BJ (cell line): ENCODE measurements at places on chromosomes 16 and 17.

DNA sequence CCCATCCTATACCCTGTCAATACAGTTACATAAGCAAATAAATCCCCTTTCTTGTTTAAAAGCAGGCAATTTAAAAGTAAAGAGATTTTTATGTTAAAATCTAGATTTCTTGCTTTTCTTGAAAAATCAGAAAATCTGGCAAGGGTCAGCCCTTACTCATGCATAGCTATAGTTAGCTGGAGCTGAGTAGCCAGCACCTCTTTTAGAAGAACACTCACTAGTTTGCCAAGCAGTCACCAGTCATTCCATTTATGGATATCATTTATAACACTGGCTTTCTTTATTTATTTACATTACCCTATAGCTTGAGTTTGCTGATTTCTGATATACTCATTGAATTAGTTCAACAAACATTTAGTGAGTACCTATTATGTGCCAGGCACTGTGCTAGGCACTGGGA, 45.7 kb downstream of the NXPH3 start:
- DNase-seq = no peak

DNA sequence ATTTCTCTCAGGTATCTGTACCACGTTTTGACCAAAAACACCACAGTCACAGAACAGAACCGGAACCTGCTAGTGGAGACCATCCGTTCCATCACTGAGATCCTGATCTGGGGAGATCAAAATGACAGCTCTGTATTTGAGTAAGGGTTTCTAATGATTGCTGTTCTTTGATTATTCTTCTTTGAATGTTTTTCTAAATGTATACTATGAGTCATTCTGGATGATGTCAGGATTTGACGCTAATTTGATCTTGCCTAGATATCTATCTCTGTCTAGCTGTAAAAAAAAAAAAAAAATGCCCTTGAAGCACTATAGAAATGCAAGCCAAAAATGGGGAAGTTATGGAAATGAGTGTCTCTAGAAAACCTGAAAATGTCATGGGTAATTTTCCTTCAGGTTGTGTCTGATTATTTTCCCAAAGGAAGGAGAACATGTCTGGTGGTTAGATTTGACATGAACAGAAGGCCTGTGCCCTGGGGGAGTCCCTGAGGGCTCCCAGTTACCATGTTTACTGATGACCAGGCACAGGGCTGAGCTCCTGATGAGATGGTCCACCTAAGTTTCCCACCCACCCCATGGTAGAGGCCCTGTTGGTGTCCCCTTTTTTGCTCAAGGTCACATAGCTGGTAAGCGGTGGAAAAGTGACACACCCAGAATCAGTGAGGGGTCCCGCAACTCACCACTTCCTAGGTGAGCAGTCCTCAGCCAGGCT, 13.6 kb downstream of the CLEC16A start:
- DNase-seq = no peak

- no peak for DNase-seq
Observed at GRCh38 chr17:77880711-77881450, 77.6 kb upstream of the TNRC6C start.

DNA sequence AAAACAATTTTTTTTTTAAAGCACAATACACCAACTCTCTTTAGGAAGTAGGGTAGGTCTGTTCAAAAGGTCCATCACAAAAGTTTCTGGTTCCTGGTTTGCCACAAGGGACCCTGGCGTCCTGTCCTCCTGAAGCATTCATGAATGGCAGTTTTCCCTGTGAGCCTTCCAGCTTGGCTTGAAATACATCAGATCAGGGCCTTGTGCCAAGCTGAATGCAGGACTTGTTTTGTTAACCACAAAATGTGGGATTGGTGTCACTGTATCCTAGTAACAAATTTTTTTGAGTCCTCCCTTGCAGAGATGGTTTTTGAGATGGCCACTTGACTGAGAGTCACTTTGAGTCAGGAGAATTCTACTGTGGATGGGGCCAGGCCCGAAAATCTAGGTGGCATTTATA, 3.9 kb downstream of the GNAO1 start:
- no peak for DNase-seq

DNA sequence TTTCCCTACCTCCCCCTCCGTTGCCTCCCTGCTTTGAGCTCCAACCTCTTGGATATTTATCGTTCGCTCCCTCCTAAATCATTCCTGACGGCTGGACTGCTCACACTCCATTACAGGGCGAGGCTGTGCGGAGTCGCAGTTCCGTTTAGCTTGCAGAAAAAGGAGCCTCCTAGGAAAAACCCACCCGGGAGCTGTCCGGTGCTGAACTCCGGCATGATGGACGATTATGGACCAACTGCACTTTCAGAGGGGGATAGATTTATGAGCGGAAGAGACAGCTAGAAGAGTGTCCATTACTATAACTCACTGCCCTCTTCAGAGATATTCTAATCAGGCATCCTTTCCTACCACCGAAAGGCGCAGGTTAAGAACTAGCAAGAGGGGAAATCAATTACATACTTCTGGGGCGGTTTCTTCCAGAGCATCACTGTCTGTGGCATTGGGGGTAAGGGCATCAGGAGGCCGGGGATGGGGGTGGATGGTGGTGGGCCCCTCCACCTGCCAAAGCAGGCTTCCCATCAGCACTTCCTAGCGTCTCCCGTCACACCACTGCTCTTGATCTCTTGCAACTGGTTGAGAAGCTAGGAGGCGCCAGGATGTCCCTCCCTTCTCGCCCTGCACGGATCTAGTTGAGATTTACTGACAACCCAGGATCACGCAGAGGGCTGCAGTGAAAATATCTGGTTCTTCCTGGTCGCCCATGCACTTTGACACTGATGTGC, 251.2 kb downstream of the ENGASE start:
- DNase-seq = no peak

DNA sequence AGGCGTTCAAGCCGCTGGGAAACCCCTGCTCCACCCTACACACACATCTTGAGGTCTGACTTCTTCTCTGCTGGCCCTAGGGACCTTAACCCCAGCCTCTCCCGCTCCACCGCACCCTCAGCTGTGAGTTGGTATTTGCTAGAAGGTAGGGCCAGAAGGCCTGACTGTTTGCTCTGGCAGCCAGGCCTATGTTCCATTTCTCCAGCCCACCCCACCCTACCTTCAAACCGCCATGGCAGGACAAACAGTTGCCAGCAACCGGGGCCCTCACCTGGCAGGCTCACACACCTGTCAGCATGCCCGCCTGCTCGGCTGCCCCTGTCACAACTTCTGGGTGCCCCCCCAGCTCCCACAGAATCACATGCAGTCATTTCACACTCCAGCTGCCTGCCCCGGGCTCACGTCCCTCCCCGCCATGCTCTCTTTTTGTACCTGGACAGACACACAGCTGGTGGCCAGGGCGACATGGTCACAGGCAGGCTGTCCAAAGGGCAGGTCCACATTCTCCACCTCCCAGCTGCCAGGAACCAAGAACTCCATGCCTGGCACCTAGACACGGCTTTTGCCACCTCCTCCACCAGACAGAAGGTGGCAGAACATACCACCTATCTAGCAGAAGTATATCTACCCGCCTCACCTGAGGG, 2.6 kb upstream of the ATP2A3 start:
- no peak for DNase-seq

GRCh38 chr16:74100395-74101326, 196.0 kb upstream of the PSMD7 start:
- no peak for DNase-seq

DNA sequence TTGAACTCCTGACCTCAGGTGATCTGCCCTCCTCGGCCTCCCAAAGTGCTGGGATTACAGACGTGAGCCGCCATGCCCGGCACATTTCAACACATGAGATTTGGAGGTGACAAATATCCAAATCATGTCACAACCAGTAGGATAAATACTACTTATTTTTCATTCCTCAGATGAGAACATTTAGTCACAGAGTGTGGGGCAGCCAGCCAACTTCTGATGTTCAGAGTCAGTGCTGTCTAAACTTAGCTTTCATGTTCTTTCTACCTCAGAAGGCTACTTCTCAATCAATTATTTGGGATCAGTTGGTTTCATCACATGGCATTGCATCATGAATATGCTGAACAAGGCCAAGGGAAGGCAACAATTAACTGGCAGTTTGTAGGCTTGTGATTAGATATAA, 134.5 kb downstream of the CDH13 start:
- no peak for DNase-seq

- DNase-seq = no peak
Observed at GRCh38 chr17:45226576-45226975, 4.9 kb downstream of the FMNL1 start.

GRCh38 chr17:35809855-35810461, 674 bp downstream of the TAF15 start:
- DNase-seq = no peak

GRCh38 chr16:80191928-80192327, 348.9 kb upstream of the DYNLRB2 start:
- DNase-seq = no peak

- no peak for DNase-seq
Observed at GRCh38 chr16:86398622-86399021, 111.7 kb upstream of the FOXF1 start.
